Cerebellum (tissue), 4 donors: ENCODE measurements at places on chromosomes 11 and 22. TPM values are rescaled to one million over a fixed set of nuclear protein-coding genes. Genes with fewer than 3 reads are reported as not detected.
A peak's percentile ranks its signal among the peaks of the same experiment; 100 is the strongest.

DNA sequence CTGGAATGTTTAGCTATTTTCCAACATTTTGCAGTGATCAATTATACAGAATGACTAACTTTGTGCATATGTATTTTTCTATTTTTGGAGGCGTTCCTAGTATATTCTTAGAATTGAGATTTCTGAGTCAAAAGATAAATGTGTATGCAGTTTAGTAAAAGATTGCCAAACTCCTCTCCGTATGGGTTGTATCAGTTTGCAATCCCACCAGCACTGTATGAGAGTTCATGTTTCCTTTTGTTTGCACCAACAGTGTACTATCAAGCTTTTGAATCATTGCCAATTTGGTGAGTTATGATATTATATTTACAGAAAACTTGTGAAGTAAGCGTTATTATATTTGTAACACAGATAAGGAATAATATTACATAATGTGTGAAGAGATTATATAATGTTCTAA, 658.7 kb downstream of the JRKL start:
- no peak for DNase-seq

- no peak for DNase-seq
Measured at GRCh38 chr11:74338963-74339362, 27.5 kb upstream of the P4HA3 start.

DNA sequence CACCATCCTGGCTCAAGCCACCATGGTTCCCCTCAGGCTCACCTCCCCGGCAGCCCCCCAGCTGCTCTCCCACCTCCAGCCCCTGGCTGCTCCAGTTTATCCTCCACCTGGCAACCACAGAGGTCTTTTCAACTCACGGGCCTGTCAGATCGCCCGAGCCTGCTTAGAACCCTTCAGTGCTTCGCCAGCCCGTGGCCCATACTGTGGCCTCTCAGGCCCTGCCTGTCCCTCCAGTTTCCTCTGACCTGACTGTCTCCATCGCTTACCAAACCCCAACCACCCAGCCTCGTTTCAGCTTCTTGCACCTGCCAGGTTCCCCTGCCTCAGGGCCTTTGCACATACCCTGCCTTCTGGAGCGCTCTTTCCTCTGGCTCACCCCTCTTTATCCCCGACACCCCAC, 6.9 kb downstream of the KCNC1 start:
- DNase-seq = no peak

DNA sequence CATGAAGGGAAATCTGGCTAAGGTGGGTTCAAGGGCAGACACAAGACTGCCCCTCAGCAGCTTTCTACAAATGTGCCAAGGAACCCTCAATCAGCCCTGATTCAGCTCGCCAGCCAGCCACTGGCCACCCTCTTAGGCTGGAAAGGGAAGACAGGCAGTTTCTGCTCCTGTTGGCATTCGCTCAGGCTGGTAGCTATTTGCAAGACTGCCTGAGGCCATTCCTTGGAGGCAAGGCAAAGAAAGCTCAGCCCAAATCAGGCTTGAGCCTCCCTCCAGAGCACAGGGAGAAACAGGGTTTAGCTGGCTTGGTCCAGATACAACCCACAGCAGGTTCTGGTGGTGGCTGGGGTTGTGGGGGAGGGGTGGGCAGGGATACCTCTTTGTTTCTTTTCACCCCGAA, 19.2 kb downstream of the TP53I11 start:
- DNase-seq = no peak

- DNase-seq = no peak
Measured at GRCh38 chr11:19982774-19983495, 177.3 kb downstream of the DBX1 start.

GRCh38 chr11:124807660-124808270, 7.6 kb upstream of the MSANTD2 start:
- no peak for DNase-seq

DNA sequence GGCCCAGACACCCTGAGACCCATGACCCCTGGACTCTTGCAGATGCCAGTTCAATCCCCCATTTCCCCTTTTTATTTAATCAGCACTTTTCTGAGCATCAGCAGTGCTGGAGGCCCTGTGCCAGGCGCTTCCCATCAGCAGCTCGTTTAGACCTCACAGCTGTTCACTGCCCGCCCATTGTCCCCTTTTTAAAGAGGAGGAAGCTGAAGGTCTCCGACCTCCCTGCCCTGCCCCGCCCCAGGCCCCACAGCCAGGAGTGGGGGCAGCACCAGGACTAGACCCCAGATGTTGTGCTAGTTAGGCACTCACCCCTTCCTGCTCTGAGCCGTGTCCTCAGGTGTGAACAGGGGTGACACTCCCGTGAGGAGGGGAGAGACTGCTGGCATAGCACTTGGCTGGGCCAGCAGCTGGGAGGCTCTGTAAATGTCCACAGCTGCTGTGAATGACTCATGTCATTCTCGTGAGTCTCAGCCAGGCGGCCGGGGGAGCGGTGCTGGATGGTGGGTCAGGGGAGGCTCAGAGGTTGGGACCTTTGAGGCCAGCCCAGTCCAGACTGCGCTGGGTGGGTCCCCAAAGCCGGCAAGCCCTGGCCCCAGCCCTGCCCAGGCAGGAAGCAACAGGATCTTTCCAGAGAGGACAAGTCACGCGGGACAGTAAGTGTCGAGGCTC, 19.9 kb downstream of the EMID1 start:
- no peak for DNase-seq

GRCh38 chr11:34928268-34928959, 12.0 kb downstream of the PDHX start:
- DNase-seq = no peak

DNA sequence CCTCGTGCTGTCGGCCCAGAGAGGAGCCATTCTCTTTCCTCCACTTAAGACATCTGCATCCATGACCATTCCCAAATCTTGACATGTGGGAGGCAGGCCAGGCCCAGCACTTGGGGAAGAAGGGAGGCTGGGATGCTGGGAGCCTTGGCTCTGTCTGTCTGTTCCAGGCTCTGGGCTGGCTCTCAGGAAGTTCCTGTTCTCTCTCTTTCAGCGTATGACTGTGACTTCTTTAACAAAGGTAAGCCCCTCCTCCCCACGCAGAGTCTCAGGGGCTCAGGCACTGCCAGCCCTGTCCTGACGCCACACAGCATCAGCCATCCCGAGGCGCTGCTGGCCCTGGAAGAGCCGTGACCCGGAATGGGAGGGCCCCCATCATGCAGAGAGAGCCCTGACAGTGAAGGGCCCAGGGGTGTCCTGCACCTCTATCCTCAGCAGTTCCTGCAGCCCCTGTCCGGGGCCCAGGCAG, 52.4 kb downstream of the OTOG start:
- DNase-seq = no peak

GRCh38 chr11:7170431-7170830, 81.3 kb upstream of the SYT9 start:
- no peak for DNase-seq

DNA sequence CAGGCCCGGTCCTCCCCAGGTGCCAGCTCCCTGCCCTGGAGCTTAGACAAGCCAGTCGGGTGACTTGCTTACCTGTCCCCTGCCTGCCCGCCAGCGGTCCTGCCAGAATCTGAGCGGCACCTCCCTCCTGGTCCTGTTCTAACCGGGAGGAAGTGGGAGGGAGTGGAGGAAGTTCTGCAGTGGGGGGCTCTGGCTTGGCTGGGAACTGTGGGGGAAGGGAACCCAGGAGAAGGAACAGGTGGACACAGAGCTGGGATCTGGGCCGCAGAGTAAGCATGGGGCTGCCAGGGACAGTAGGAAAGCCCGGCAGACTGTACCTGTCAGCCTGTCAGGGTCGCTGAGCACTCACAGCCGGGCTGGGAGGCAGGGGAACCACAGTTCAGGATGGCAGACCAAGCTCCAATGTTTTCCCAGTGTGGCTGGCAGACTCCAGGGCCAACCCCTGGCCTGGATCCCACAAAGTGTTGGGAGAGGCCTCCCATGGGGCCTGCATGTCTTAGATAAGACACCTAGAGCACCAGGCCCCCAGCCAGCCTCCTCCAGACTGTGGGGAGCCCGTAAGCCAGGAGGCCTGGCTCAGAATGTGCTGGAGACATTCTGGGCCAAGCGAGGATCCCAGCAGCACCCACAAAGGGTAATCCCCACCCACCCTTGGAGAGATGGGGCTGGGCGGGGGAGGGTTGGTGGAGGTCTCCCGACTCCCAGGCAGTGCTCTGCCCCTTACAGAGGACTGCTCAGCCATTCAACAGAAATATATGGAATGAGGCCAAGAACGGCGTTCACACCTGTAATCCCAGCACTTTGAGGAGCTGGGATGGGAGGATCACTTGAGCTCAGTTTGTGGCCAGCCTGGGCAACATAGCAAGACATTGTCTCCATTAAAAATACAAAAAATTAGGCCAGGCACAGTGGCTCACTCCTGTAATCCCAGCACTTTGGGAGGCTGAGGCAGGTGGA, 2.3 kb downstream of the CYB5R3 start:
- DNase-seq = peak; percentile 71

GRCh38 chr11:10653261-10653660, 40.3 kb downstream of the IRAG1 start:
- DNase-seq = no peak

- DNase-seq = no peak
Measured at GRCh38 chr11:48538991-48539390, 50.4 kb downstream of the OR4A47 start.

- DNase-seq = no peak
Measured at GRCh38 chr11:69442807-69443137, 38.7 kb upstream of the LINC01488 start.

DNA sequence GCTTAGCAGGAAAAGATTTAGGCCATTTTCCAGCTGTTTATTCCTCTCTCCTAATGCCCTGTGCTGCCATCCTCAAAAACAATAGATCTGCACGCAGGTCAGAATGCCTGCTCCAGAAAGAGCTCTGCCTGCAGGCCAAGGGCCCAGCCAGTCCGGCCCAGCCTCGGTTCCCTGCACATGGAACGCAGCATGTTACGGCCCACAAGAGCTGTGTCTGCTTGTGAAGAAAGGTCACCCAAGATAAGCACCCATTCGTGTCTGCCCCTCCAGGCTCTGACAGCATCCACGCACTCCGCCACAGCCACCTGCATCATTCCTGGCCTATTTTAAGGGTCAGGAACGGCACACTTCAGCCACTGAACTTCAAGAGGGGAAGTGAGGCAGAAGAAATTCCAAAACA, 152.2 kb downstream of the SPATA19 start:
- no peak for DNase-seq

DNA sequence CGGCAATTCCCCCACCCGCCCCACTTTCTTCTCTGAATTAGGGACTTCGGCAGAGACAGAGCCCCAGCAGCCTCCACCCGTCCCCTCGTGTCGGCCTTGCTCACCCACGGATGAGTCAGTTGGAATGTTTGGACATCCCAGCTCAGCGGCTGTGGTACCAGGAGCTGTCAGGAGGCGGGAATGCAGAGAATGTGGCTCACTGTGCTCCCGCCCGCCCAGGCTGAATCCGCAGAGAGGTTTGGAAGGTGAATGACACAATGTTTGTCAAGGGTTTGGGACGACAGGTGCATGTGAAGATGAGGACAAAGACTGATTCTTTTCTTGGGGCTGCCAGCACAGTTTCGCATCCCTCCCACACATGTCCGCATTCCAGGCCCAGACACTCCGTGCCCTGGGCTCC, 39.6 kb downstream of the LIF start:
- DNase-seq = no peak

DNA sequence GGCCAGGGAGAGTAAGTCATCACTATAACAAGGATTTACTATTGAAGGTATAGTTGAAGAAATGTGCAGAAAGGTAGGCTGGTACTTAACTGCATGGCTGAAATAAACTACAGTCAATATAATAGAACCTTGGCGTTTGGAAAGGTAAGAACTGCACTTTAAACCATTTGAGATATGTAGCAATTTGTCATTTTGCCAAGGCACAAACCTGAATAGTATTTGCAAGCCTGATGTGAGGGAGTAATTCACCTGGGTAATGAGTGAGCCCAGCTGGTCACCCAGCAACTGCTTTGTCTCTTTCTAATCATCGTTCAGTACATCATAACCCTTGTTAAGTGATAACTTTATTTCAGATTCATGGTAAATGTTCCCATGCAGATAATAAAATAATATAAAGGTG, 62.3 kb upstream of the SCUBE2 start:
- no peak for DNase-seq

GRCh38 chr11:116691771-116692177, 81.0 kb downstream of the BUD13 start:
- DNase-seq = peak; percentile 74

DNA sequence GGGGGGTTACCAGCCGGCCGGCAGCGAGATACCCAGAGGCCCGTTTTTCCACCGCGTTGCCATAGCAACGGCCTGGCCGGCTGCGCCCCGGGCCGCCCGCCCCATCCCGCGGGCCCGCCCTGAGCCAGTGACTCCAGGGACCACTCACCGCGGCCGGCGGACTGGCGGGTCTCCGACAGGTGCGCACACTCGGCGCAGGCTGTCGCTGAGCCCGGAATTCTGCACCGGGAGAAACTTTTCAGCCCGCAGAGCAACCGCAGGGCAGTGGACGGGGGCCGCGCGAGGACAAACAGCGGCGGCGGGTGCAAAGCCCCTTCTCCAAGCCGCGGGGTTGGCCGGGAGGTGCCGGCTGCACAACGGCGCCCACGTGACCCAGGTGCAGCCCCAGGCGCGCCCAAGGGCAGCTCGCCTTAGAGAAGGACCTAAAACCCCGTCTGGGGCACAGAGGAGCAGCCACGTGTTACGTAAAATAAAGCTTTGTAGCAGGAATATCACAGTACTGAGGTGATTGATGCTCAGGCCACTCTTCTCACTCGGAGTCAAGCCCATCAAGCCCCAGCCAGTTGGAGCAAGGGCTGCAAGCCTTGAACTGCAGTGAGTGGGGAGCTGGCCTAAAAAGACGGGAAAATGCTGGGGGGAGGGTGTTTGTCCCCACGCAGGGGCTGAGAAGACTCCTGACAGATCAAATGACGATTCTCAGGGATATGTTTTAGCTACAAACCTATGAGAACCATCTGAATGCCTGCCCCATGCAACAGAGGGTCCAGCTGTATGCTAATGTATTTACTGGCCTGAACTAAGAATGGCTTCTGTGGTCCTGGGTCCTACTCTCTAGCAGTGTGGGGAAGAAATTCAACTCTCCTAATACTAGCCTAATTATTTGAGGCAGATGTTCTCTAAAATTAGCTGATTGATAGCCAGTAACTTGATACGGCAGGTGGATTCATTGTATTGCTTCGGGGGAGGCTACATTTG, at the start of gene STK33:
Gene STK33, minus strand, starts transcription at position 294 of the 975 bp plus-strand sequence. CDS start 119,323 bp downstream, outside the sequence.
- DNase-seq = peak; percentile 71

- DNase-seq = no peak
Measured at GRCh38 chr11:23006730-23007129, 146.5 kb upstream of the CCDC179 start.

The OR8D2 gene
- not detected for total RNA-seq

The OR2AG1 gene
- total RNA-seq = not detected

The PLA2G3 gene
- not detected for total RNA-seq

The TTC17 gene
- total RNA-seq = 170 TPM

The LTO1 gene
- 22.3 TPM for total RNA-seq

The OR4A16 gene
- not detected for total RNA-seq

The CALCA gene
- total RNA-seq = 3.1 TPM

The TMEM86A gene
- total RNA-seq = 4.6 TPM

The VWA5A gene
- total RNA-seq = 13.9 TPM

The RNH1 gene
- 33.9 TPM for total RNA-seq

The PDGFD gene
- total RNA-seq = 4.8 TPM

The FTH1 gene
- total RNA-seq = 295 TPM

The PLXNB2 gene
- total RNA-seq = 102 TPM

The ARVCF gene
- total RNA-seq = 64.5 TPM
